Daoy (cell line): ENCODE measurements at places on chromosomes 2 and 18.

DNA sequence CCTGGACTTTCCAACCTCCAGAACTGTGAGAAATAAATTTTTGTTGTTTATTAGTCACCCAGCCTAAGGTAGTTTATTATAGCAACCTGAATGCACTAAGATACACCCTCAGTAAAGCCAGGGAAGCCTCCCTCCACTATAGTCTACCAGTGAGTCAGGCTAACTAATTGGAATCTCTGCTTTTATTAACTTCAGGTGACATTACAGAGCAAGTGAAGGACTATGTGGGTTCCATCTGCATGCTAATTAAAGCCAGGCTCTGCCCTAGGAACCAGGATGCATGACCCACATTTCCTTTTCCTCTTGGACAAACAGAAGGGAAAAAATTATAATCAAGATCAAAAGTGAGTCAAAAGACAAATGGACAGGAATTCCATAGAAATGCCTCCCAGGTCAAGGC is 56.1 kb downstream of the ZC3H8 start:
- DNase-seq: no peak

GRCh38 chr2:8882094-8882493 is 44.7 kb upstream of the KIDINS220 start:
- DNase-seq: peak; percentile 17

GRCh38 chr2:70923378-70924015 is 12.2 kb upstream of the ATP6V1B1 start:
- peak; percentile 3 for DNase-seq

DNA sequence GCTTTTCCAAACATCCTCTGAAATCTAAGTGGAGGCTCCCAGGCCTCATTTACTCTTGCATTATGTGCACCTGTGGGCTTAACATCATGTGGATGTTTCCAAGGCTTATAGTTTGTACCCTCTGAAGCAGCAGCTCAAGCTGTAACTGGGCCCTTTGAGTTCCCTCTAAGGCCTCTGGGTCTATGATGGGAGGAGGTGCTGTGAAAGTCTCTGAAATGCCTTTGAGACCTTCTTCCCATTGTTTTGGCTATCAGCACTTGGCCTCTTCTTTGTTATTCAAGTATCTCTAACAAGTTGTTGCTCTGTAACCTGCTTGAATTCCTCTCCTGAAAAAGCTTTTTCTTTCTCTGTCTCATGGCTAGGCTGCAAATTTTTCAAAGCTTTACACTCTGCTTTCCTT is 58.1 kb upstream of the MYT1L start:
- no peak for DNase-seq

- DNase-seq: peak; percentile 72
Observed at GRCh38 chr2:70328921-70329561, 27.2 kb upstream of the FAM136A start.

GRCh38 chr2:169741-170140 is 94.1 kb downstream of the SH3YL1 start:
- no peak for DNase-seq

DNA sequence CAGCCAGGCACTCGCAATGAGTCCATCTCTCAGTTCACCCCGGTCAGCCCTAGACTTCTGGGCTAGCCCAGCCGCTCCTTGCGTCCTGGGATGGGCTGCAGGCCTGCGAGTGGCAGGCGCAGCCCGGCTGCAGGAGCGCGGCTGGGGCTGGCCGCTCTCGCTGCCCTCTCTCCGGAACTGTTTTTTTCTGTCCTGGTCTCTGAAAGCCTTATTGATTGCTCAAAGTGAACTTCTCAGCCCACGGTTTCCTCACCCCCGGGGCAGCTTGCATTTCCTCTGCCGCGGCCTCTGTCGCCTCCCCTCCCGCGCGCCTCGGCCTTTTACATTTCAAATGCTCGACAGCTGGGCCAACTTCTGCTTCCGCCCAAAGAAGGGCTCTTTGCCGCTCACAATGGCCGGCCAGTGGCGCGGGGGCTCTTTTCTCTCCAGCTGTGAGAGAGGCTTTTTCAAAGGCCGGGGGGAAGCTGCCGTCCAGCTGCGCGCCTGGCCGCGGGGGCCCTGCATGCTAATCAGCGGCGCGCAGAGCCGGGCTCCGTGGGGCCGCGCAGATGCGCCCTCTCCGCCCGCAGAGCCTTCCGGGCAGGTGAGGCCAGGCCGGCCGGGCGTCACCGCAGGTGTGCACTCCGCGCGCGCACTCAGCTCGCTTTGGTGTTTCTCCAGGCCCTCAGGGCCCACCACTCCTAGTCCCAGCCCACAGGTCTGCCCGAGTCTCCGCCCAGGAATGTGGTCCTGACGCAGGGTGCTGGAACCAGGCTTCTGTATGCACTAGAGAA is 513.8 kb downstream of the RNF144A start:
- DNase-seq: no peak

DNA sequence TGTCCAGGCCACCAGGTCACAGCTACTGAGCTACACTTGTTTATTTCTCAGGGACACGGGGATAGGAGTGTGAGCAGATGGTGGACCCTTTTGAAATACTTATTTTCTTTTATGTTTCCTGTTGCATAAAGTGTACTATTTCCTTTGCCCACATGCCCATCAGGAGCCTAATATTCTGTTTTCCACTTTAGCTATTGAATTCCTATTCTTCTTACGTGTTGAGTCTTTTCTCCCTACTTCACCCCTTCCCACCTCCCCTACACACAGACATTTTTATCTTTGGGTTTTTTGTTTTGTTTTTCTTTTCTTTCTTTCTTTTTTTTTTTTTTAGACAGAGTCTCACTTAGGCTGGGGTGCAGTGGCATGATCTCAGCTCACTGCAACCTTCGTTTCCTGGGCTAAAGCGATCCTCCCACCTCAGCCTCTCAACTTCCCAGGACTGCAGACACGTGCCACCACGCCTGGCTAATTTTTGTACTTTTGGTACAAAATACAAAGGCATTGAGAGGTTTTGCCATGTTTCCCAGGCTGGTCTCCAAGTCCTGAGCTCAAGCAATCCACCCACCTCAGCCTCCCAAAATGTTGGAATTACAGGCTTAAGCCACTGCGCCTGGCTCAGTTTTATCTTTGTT is 5.2 kb upstream of the GPR55 start:
- no peak for DNase-seq

DNA sequence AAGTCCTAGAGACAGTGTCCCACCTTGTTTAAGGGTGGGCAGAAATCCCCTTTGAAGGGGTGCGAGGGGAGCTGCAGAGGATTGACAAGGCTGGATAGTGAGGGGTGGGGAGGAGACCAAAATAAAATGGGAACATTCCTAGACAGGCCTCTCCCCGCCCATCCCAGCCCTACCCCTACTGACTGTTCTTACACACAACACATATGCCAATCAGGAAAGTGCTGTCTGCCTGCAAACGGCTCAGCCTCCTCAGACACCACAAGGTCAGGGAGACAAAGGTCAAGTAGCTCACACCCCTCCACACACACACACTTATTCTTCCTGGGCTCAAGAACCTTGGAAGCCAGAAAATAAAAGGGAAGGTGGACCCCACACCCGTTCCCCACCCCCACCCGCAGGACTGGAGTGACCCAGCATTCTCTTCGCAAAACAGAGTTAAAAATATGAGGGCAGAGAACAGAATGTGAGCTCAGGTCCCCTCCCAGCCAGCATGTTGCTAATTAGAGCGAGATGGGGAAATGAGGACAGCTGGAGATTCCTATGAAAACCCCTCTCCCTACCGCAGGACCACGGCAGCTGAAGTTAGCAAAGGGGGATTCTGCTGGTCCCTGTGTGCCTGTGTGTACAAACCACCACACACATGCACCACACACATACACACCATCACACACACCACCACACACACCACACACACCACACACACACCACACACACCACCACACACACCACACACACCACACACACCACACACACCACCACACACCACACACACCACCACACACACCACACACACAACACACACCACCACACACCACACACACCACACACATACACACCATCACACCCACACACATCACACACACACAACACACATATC is 197.8 kb downstream of the TNS1 start:
- no peak for DNase-seq

DNA sequence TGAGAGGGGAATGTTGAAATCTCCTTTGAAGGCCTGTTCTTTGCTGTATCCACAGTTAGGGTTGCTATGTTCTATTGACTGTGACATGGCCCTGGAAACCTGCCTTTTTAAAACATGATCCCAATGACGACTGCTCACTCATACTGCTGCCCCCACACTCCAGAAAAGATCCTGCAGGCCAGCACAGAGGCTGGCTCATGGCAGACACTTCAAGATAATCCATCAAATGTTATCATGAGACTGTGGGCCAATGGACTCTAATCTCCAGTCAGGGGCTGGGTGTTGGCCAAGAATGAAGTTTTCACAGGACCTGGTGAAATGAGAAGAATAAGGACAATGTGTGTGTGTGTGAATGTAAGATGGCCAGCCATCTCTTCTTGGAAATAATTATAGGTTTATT is 59.0 kb upstream of the THOC1 start:
- DNase-seq: no peak

GRCh38 chr18:79139206-79139605 is 70.0 kb downstream of the ATP9B start:
- DNase-seq: no peak

DNA sequence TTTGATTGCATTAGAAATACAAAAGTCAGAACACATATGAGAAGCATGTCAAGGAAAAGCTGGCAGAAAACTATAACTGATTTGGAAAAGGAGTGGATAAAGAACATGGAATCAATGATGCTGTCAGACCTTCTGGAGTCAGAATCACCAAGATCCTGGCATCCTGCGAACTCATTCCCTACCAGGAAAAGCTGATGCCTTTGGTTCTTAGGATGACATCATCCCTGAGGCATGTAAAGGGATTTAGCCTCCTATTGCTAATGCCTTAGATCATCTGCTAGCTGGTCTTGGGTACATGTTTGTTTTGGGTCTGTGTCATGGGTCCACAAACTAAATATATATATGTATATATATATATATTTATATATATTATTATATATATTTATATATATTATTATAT is 680.7 kb downstream of the EPHA4 start:
- peak; percentile 76 for DNase-seq

DNA sequence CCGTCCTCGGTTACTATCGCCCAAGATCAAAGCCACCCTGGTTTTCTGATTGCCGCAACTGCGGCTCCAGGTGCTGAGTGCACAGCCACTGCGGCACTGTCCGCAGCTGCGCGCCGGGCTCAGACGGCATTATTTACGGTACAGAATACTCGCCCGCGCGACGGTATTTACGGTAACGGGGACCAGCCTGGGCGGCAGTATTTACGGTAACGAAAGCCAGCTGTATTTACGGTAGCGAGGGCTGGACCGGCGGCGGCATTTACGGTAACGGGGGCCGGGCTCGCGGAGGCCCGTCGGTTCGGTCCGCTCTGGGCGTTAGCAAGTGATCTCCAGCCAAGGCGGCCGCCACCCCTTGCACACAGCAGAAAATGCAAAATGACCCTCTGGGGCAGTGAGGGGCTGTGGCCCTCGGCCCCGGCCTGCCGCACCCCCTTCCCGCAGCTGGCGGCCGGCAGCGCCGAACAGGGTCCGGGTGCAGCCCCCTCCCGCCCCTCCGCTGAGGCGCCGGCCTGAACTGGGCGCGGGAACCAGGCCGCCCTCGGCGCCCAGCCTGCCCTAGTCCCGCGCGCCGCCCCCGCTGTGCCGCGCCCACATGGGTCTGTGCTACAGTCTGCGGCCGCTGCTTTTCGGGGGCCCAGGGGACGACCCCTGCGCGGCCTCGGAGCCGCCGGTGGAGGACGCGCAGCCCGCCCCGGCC is at the start of gene GNAL:
Gene GNAL, plus strand, starts transcription at position 293 of the 697 bp plus-strand sequence. Its CDS starts 300 bp downstream, at position 593.
- DNase-seq: peak; percentile 62

DNA sequence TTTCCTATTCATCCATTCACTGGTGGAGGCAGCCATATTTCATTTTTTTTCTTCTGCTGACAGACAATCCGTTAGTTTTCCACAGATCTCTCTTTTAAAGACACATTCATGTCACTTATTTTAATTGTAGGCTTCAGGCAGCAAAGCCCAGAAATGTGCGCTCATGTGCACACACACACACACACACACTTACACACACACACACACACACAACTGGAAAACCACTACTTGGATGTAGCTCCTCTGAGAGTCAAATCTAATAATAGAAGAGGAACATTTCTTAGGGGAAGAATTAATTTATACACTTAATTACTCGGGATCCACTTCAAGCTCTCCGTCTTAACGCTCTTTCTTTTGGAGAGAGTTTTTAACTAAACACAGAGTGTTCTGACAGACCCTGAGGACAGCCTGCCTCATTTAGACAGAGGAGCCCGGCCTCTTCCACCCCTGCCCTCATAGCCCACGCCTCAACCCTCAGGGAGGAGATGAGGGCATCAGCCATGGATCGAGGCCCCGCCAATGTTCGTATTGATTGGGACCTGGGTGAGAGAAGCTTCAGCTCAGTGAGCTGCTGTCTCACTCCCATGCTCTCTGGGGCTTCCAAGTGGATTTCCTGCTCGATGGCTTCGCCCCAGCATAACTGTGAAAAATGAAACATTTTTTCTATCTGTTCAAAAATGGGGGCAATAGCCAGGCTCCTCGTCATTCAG is 261.4 kb upstream of the SKOR2 start:
- DNase-seq: no peak

DNA sequence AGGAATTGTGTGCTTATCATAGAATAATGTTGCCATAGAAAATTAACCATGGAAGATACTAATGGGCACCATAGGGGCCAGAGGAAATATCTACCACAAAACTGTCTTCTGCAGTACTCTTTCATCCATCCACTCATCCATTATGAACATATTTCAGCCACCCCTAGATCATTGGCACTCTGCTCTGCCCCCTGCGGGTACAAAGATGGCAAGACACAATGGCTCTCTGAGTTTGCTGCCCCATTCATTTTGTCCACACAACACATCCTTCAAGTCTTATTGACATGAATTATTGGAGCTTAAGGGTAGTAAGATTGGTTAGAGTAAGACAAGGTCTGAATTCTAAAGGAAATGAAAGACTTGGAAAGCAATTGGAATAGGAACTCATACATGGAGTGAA is 1224.7 kb upstream of the CELF4 start:
- DNase-seq: no peak

DNA sequence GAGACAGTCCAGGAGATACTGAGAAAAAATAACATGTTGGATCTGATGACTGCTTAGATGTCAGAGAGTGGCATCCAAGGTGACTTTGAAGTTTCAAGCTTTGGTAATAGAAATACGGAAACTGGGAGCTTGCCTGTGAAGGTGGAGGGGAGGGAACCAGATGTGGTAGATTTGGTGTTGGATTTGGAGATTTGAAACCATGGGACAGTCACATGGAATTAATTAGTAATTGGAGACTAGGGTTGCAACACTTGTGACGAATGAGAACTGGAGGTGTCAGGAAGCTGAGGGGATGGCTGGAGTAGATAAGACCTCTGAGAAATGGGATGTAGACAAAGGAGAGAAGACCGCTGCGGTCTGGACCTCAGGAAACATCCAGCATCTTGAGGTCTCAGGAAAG is 46.7 kb downstream of the RPL37A start:
- no peak for DNase-seq

DNA sequence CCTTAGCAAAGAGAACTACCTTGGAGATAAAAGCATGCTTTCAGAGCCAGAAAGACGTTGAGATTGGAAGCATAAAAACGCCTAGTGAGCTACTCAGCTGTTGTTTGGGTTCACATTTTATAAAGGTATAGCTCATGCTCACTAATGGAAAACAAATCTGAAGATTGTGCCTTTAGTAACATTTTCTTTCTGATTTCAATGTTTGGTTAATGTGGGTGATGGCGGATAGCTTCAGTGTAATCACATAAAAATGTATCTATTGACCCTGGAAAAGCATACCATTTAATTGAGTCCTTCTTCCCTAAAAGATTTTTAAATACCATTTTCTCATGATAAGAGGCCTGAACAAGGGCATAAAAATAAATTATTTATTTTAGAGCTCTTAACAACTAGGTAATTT is 73.4 kb downstream of the DTNA start:
- no peak for DNase-seq

GRCh38 chr2:180507028-180507427 is 473.4 kb upstream of the UBE2E3 start:
- no peak for DNase-seq
